NCI-H1105 (cell line): ENCODE measurements at places on chromosomes 12 and 14.

- peak; percentile 87 for DNase-seq
Measured at GRCh38 chr14:96267336-96267735, 11.3 kb downstream of the BDKRB1 start.

DNA sequence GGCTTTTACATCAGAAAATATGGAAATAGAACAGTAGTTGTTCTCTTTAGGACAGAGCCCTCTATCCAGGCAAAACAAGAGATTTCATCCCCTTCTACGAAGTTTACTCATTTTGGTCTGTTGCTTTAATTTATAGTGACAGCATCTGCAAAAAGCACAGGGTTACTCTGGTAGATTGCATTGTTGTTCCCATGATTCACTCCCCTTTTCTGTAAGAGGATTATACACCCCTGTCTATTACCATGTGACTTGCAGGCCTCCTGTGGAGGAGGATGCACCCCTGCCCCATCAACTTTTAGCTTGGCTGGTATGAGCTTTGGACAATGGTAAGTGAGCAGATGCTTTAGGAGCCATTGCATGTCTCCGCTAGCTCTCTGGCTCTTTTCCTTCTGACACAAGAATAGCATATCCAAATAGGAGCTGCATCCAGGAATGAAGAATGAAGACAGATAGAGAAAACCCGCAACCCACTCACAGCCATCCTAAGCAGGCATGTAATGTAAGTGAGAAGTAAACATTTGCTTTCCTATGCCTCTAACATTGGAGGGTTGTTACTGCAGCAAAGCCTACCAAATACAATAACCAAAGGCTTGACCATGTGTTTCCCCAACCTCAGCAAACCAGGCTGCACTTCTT lies 304.2 kb downstream of the AKAP6 start:
- no peak for DNase-seq

- DNase-seq = peak; percentile 92
Measured at GRCh38 chr14:91835920-91836843, 31.2 kb downstream of the TC2N start.

DNA sequence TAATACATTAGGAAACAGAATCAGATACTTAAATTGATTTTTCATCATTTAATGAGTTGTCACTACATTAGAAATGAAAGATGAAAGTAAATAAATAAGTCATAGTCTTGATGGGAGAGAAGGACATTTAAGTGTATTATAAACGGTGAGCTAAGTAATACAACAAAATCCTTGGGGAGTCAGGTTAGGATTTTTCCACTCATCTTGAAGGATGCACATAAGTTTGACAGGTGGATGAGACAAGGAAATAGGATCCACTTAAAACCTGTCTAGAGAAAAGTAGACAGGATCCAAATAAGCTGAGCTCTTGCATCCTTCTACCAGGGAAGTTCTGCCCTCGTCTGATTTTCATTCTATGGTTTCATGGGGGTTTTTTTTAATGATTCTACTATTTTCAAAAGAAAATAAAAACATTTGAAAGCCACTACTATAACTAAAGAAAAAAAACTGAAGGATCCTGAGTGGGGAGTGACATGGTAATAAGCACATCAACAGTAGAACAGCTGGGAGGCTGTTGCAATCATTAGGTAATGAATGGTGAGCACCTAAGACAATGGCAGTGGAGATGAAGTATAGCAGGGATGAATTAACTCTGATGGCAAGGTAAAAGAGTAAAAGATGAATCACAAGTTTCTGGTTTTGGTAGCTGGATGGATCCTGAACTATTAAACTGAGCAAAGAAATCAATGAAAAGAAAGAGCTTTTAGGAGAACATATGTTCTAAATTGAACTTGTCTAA lies 17.0 kb downstream of the CEP128 start:
- no peak for DNase-seq

GRCh38 chr12:115323223-115323905 lies 639.4 kb upstream of the TBX3 start:
- DNase-seq = no peak

GRCh38 chr12:118064608-118065007 lies 3.6 kb upstream of the WSB2 start:
- DNase-seq = no peak
